ENCODE measurements at places on chromosomes 16 and 17.

DNA sequence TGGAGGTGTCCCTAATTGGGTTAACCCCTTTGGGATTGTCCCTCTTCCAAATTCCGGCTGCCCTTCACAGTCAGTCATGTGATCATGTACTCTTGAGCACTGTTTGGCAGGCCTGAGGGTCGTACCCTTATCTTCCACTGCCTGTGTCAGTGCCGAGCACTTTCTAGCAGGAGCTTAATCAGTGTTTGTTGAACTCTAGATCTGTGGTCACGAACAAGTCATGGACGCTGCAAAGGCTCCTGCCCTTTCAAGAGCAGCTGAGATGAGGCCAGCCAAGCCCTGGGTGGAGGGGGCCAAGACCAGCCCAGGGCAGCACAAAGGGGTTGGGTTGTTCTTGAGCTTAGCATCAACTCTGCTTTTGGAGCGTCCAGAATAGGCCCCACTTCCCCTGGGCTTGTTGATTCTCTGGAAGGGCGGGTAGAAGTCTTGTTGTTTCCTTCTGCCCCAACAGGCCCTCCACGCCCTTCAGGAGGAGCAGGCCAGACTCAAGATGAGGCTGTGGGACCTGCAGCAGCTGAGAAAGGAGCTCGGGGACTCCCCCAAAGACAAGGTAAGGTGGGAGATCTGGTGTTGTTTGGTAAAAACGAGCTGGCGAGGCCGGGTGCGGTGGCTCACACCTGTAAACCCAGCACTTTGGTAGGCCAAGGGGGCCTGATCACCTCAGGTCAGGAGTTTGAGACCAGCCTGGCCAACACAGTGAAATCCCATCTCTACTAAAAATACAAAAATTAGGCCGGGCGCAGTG lies 5.3 kb downstream of the IFI35 start:
- DNase-seq, result no peak

- DNase-seq, result peak; percentile 70
These were observed at the start of gene MOSMO for GRCh38 chr16:22007509-22008214. MOSMO (plus strand) TSS chr16:22008111; CDS start chr16:22008302, 191 bp downstream.

- DNase-seq, result no peak
These were observed 4.6 kb downstream of the ZSCAN10 start for GRCh38 chr16:3094289-3095027.

GRCh38 chr16:6557353-6558023 lies 775.2 kb upstream of the RBFOX1 start:
- DNase-seq, result no peak

- no peak for DNase-seq
These were observed 117.7 kb downstream of the CMIP start for GRCh38 chr16:81562174-81562849.

- DNase-seq, result peak; percentile 80
These were observed at the start of gene CDT1 for GRCh38 chr16:88803264-88803987. CDT1 (plus strand) TSS chr16:88803789; CDS start chr16:88803832, 43 bp downstream.

DNA sequence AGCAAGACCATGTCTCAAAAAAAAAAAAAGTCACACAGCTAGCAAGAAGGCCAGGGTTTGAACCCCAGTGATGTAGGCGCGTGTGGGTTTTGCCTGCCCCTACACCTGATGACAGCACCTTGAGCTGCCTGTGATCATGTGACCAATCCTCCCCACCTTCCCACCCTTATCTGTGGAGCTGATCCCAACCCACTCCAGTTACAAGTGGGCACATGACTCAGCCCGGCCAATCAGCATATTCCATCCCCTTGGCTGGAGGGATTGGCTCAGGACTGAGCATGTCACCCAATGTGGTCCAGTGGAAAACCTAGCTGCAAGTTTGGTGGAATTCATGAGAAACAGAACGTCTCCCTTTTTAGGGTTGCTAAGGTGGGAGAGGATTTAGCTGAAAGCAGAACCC lies 6.6 kb downstream of the TMEM114 start:
- peak; percentile 12 for DNase-seq

DNA sequence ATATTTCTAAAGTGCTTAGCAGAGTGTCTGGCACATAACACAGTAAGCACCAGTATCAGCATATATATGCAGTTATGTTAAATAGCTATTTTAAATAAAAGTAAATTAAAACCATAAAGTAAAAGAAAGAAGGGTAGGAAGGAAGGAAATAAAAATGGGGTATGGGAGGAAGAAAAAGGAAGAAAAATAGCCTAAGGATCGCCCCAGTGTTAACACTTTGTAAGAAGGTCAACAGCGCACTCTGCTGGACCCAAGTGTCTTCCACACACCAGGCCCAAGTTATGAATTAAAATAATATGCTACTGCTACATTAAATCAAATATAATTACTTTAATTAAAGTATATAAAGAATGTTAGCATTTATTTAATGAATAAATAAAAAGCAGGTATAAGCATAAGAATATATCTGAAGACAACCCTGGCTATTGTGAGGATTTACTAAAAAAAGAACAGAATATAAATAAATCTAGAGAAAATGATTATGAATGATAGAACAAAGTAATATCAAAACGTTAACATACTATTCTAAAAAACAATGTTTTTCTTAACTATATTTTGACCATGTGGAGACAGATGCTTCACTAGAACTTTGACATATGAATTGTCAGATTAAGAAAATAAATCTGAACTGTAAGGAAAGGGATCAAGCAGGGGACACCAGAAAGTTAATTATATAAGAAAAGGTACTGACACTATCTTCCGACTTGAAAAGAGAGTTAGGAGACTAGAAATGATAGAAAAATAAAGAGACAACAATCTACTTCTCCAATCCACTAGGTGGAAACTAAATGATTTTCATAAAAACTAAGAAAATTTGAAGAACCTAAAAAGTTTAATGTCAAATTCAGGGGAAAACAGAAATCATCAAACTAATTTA lies 25.9 kb downstream of the BRIP1 start:
- DNase-seq, result peak; percentile 51

DNA sequence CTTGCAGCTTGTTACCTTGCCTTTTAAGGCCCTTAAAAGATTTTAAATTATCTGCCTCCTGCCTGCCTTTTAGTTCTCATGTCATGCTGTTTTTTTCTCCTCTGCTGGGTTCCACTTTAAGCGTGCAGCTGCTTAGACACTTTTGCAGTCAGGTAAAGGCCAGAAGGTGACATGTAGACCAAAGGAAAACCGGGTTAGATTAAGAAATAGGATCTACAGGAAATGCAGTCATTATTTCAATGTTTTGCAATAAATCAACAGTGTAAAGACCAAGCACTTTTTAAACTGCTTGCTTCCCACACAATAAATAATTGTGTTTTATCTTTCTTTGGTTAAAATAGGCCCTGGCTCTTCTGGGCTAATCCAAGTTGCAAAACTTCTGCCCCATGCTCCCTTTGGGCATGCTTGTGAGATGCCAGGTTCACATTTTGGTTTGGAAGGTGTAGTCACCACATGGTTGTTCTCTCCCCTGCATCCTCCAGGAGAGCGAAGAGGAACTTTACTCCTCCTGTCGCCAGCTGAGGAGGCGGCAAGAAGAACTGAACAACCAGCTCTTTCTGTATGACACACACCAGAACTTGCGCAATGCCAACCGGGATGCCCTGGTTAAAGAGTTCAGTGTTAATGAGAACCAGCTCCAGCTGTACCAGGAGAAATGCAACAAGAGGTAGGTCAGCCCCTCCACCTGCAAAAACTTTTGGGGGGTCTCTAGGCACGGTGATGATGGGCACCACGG lies 54.9 kb downstream of the SDR42E1 start:
- no peak for DNase-seq

- DNase-seq, result no peak
These were observed 4.7 kb downstream of the SALL1 start for GRCh38 chr16:51146256-51146924.

DNA sequence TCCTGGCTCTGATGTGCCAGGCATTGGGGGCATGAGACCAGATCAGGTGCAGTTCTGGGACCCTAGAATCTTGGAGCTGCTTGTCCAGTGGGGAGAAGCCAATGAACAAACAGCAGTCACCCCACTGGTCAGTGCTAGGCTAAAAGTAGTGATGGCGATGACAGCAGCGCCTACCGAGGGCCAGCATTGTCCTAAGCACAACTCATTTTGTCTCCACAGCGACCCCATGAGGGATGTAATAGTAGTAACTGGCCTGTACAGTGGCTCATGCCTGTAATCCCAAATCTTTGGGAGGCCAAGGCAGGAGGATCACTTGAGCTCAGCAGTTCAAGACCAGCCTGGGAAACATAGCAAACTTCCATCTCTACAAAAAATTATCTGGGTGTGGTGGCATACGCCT lies 6.2 kb downstream of the SMCR8 start:
- DNase-seq, result no peak

DNA sequence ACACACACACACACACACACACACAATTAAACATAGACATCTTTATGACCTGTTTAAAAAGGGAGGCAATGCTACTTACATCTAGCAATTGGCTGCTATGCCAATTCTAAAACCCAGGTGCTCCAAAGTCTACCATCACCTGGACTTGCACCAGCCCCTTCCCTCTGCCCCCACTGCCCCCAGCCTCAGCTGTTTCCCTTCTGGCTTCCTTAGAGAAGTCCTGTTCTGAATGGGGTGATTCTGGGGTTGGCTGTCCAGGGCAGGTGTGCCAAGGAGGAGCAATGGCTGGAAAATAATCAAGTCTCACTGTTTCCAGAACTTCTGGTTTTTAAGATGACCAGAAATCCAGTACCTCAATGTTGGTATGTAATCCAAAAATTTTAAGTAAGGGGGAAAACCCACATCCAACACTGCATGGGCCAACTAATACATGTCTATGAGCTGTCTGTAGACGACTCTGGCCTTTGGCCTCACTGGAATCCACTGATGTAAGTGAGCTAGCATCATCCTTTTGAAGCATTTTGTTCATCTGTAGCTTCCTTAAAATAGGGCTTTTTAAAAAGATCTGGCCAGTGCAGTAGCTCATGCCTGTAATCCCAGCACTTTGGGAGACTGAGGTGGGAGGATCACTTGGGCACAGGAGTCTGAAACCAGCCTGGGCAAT lies 2.1 kb downstream of the IFT20 start:
- peak; percentile 36 for DNase-seq

GRCh38 chr16:22297114-22297870 lies at the start of gene POLR3E:
POLR3E (plus strand) TSS chr16:22297409; CDS start chr16:22302969, 5,560 bp downstream.
- peak; percentile 99 for DNase-seq

- no peak for DNase-seq
These were observed 2.1 kb downstream of the FAM171A2 start for GRCh38 chr17:44361292-44362260.

DNA sequence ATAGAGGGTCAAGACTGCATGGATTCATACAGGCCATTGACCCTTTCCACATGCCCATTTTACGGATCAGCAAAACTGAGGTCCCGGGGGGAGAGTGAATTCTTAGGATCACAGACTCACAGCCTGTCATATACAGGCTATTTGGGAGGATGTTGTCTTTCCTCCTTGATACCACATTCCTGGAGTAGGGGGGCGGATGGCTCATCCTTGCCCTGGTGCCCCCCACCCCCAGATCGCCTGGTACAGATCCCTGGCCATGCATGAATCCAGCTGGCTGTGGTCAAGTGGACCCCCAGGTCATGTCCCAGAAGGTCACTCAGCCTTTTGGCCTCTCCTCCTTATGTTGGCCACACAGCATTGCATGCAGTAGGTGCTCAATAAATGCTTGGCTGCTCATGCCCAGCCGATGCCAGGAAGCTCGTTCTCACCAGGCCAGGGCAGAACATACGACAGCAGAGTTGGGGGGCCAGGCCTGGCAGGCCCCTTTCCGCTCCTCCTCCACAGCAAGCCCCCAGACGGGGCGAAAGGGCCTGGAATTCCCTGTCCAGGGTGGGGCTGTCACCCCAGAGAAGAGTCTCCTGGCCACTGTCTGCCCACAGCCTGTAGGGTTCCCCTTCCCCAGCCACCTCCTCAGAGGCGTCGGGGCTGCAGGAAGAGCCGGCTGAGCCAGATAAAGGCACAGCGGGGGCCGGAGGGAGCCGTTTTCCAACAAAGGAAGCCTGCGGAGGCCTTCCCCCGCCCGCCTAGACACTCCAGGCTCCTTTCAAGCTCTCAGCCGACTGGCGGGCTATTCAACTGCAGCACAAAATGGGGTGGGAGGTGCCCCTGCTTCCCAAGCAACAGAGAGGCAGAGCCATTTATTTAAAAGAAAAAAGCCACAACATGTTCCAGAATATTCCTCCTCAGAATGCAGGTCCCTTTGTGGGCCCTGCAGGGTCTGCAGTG lies 215.7 kb upstream of the CIBAR2 start:
- no peak for DNase-seq

- DNase-seq, result no peak
These were observed 52.4 kb downstream of the DUSP14 start for GRCh38 chr17:37541880-37542660.

DNA sequence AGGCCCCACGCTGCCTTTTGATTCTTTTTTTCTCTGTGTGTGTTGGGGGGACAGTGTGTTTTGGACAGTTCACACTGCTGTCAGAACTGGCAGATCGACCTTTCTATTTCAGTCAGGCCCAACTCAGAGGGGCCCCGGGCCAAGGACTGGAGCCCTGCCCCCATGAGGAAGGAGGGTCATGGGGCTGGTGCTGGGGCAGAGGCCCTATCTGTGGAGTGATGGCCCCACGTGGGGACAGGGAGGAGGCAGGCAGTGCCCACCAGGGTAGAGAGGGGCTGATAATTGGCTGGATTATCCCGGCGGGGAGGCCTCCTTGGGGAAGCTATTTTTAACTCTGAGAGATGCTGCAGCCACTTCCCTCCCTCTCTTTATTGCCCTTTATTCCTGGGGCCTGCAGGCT lies 5.7 kb upstream of the KCNJ12 start:
- no peak for DNase-seq

DNA sequence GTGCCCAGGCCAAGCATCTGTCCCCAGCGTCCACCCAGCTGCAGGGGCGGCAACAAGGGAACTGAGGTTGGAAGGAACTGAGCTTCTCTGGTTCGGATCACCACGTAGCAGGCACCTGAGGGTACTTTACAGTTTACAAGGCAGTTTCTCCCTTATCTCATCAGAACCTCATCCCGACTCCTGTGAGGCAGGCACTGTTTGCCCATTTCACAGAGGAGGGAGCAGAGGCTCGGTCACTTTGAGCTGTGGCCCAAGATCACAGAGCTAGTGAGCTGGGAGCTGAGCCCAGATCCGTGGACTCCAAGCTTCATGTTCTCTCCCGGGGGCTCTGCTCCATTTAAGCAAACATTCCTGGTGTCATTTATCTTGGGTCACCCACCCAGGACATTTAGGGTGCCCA lies 15.1 kb downstream of the UBALD1 start:
- DNase-seq, result no peak

- DNase-seq, result no peak
These were observed 75.8 kb upstream of the GSE1 start for GRCh38 chr16:85537331-85537788.

DNA sequence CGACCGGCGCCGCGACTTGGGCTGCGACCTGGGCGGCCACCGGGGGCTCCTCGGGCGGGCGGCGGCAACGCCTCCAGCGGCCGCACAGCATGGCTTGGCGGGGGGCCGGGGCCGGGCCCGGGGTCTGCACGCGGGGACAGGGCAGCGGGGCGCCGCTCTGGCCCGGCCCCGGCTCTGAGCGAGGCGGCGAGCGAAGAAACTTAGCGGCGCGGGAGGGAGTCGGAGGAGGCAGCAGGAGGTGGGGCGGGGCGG lies at the start of gene PLCD3:
PLCD3 (minus strand) TSS at position 196 of the 252 bp plus-strand sequence; CDS start at position 91, 105 bp downstream.
- DNase-seq, result no peak

Data from Caco-2 (cell line).